ENCODE measurements at places on chromosomes 2 and 18. TPM values are rescaled to one million over a fixed set of nuclear protein-coding genes. Genes with fewer than 3 reads are reported as not detected.
A peak's percentile ranks its signal among the peaks of the same experiment; 100 is the strongest.

- no peak for DNase-seq
These were observed 148.3 kb upstream of the ALKAL2 start for GRCh38 chr2:436205-436604.

DNA sequence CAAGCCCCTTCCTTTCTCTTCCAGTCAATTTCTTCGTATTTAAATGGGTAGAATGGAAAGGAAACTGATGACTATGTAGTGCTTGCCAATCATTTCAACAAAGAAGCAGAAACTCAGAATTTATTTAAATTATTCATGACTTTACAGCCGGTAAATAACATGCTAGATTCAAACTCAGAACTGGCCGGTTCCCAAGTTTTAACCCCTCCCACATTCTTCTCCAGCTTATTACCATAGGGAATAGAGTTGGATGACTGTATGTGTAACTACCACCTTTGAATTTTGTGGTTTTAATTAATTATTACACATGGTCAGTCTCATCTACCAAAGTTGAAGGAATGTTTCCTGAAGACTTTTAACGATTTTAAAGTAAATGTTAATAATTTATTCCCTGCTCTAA lies 819.3 kb upstream of the LRATD1 start:
- DNase-seq: no peak

The PRKAG3 gene
- polyA plus RNA-seq: not detected

The CTNNA2 gene
- 0.15 TPM for polyA plus RNA-seq

The ICA1L gene
- 21.1 TPM for polyA plus RNA-seq

The MDH1B gene
- polyA plus RNA-seq: 7.6 TPM

DNA sequence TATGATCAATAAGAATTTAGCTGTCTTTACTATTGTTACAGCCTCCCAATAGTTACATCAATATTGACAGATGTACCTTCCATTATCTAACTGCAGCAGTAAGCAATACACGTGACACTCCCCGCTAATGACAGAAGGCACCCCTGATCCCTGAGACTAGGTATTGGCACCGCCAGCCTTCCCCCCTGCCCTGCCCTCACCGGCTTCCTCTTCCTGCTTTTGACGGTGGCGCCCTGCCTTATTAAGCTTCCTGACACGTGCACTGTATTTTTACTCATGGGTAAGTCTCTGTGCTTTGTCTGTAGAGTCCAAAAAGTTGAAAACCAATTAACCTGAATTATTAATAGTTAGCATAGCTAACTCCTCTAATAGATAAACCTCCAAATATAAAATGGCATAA lies 223.5 kb downstream of the EIPR1 start:
- no peak for DNase-seq

DNA sequence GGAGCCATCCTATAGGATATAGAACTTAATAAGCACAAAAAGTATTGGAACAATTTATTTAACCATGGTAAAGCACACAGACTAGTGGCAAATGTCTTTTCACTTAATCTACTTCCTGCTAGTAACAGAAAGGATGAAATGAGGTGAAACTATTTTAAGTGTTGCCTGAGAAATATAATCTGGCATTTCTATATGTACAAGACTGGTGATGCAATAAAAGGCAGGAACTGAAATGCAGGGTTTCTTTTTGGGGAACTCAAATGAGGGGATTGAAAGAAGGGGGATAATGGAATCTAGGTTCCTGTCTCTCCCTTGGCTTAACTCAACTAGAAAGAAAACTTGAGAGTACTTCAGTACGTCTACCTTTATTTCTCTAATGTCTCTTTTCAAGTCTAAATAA lies 122.3 kb downstream of the MEMO1 start:
- peak; percentile 45 for DNase-seq

The AQP12A gene
- polyA plus RNA-seq: not detected

DNA sequence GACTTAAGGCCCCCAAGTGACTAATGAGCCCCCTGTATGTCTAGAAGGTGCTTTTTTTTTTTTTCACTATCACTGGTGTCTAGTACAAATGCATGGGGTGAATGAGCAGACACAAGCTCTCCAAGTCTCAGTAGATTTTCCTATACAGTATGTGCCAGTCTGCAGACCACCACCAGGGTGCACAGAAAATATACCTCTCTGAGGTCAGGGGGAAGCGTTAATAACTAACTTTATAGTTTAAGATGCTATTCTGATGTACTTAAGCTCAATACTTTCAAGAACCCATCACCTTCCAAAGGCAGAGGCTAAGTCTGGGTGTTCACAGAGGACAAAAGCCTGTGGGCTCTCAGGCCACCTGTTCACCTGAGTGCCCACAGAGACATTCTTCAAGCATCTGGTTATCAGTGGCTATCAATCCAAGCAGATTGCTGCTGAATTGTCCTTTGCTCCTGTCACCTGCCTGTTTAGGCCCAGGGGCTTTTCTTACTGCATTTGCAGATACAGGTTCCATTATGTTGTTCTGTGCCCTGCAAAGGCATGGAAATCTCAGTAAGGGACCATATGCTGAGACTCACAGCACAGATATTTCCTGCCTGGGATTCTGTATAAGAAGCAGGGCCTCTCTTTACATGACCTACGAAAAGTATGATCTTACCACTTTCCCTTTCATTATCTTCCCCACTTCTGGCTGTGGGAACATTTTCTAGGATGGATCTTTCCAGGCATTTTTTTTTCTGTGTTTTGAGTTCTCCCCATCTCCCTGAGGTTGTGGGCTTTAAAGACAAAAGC lies 534.6 kb downstream of the TNS1 start:
- DNase-seq: no peak

- peak; percentile 27 for DNase-seq
These were observed 1183.2 kb upstream of the ACVR2A start for GRCh38 chr2:146661473-146662096.

DNA sequence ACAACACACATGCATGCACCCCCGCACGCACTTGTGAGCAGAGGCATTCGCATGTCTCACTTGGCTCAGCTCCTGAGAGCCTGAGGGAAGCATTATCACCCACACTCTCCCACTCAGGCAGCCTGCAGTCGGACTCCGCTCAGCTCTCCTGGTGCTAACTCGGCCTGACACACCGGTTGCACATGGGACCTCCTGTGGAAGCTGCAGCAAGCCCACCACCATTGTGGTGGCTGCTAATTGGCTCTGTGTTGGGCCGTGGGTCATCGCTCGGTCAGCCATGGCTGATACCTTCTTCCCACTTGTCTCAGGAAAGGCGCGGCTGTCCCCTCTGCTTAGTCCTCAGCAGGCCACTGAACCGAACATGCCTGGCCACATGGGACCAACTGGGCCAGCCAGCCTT lies 13.7 kb upstream of the TEX261 start:
- DNase-seq: no peak

DNA sequence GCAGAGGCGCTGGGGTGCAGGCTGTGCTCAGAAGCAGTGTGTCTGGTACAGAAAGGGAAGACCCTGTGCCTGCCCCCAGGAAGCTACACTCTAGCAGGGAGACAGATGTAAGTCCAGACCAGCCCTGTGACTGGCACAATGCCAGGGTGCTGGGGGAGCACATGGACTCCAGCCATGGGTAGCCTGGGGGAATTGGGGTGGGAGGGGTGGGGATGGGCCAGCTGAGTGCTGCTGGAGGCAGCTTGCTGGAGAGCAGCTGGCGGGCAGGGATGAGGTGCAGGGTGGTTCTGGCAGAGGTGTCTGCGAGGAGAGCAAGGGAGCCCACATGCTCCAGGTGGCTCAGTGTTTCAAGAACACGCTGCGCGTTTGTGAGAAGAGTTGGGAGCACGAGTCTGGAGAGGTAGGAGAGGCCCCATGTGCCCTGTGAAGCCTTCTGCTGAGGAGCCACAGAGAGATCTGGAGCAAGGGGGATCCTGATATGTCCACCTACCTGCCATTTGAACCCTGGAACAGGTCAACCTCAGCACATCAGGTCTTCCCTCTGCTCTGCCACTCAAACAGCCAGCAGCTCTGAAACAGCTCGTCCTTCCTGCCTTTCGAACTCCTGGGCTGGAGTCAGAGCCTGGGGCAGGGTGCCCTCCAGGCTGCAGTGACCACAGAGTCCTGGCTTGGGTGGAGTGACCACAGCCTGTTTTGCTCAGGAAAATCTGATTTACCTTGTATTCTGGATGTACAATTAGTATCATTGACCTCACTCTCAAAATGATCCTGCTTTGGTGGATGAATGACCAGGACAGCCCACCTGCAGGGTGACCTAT lies 15.1 kb downstream of the ALLC start:
- no peak for DNase-seq

DNA sequence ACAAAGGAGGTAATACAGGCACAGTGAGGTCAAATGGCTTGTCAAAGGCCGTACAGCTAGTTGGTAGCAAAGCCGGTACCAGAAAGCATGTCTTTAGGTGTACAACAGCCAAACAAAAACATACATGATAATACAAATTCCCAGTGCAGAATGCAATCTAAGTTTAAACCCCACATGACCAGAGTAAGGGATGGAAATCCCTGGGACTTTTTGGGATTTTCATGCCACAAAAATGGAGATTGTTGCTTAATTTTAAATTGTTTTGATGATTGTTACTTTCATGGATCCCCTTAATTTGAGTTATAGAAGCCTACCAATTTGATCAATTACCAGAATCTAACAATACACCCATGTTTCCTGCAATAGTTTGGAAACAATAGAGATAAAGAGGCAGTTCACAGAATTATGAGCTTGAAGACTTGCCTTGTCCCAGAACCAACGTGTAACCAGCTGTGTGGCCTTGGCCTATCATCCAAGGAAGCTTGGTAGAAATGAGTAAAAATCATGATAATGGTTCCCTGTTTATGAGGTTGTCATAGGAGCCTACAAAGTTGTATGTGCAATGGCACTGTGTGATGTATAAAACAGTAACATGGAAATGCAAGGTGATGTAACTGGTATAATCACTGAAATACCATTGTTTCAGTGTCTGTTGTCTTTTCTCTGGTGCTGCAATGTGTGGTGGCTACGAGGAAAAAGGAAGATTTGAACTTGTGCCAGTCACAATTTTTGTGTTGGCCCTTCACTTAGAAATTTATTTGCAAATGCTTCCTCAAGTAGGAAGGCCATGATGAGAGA lies 85.3 kb downstream of the ZEB2 start:
- no peak for DNase-seq

DNA sequence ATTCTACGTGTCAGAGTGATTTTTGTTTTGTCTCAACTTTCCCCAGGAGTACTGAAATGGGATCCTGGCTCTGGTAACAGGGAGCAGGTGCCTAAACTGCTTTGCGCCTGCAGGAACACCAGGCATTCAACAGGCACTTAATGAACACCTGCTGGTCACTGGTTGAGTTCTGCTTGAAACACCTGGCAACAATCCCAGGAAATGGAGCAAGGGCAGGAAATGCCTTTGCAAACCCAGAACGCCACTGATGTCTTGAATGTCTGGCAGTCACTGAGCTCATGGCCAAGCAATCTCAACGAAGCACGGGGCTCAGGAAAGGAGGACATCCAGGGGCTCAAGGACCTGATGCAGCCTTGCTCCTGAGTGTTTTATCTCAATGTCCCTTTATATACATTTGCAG lies 360.0 kb upstream of the RAB6C start:
- no peak for DNase-seq

DNA sequence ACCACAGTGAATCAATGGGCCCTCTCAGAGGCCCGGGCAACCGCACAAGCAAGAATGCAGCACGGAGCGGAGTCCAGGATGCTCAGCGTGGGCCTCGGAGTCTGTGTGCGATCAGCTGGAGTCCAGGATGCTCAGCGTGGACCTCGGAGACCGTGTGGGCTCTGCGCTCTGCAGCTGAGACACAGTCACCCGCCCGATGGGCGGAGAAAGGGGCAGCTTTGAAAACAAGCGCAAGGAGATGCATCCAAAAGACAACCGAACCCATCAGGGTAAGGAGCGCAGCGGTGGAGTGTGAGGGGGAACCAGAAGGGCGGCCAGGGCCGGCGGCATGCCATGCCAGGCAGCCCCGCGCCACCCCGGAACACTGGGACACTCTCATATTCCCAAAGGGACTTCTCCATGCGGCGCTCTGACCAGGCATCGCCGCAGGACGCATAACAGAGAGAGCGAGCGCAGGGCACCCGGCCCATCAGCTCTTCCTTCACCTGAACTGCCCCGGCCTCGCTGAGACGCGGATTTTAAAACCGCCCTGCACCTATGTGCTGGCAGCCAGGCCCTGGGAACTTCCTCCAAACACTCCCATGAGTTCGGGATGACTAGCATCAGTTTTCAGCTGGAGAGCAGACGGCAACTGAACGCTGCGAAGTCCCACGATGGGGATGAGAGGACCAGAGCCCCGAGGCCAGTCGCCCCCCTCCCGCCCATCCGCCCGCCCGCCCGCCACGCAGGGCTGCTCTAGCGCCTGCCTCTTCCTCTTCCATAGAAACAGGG lies 44.7 kb downstream of the MC5R start:
- no peak for DNase-seq

DNA sequence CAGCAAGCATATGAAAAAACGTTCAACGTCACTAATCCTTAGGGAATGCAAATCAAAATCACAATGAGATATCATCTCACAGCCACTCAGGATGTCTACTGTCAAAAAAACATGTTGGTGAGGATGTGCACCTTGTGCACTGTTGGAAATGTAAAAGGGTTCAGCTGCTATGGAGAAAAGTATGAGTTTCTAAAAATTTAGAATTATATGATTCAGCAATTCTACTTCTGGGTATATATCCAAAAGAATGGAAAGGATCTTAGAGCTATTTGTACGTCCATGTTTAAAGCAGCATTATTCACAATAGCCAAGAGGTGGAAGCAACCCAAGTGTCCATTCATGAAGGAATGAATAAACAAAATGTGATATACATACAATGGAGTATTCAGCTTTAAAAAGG lies 50.0 kb downstream of the CFAP210 start:
- no peak for DNase-seq

GRCh38 chr18:8912348-8913326 lies 189.9 kb upstream of the NDUFV2 start:
- DNase-seq: peak; percentile 14

DNA sequence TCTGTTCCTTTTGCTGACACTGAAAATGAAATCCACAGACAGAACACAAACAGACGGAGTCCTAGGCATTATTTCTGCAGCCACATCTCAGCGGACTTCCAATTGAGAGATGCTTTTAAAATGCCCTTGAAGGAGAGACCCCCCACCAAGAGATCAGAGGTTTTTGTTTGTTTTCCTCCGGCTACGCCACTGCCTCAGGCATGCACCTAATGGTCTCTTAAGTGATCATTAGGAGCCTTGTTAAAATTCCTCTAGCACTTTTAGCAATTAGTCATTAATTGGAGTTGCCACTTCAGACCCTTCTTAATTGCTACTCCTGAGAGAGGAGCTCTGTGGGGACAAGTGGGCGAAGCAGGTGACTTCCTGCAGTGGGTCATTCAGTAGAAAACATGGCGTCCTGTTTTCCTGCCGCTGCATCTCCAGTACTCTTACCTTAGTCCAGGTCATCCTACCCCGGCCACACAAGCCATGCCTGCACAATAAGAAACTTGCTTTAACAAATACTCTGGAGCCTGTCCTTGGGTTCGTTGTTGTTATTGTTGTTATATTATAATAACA lies 257.7 kb upstream of the CHAC2 start:
- DNase-seq: no peak

- DNase-seq: no peak
These were observed 54.9 kb downstream of the FHOD3 start for GRCh38 chr18:36352384-36352783.

GRCh38 chr18:34990597-34990996 lies 50.6 kb upstream of the MAPRE2 start:
- DNase-seq: no peak

DNA sequence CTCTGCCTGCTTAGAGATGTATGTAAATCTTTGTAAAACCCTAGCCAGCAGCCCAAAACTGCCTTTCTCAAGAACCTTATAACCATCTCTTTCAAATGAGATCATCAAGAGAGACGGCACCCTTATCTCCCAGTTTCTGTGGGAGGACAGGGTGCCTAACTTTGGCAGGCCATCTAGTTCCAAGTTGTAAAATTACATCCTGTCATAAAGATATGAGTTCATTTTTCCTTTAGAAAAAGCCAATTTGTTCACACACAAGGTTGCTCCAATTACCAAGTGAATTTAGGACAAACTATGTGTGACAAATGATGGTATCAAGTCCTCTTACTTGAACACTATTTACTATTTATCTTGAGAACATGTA lies 65.3 kb downstream of the MEMO1 start:
- DNase-seq: no peak

Data from right lung (tissue), 10 donors.